ENCODE measurements at places on chromosomes 12 and 14.

- DNase-seq, result peak; percentile 76
Measured at GRCh38 chr14:91374879-91375702, 42.5 kb downstream of the CCDC88C start.

- DNase-seq, result no peak
Measured at GRCh38 chr12:132182711-132183365, 38.6 kb downstream of the NOC4L start.

DNA sequence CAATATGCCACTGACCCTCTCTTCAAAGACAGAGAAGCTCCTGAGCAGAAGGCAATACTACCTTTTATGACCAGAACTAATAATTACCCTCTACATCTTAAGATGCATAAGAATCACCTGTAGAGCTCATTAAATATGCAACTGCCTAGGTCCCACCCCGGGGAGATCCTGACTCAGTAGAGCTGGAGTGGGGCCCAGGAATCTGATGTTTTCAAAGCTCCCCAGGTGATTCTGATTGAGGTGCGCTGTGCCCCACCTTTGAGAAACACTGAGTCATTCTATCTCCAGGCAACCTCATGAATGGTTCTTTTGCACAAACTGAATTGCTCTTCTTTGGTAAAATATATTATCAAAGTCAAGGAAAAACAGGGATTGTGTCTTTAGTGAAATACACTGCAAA lies 149.3 kb upstream of the BMP4 start:
- DNase-seq, result no peak

DNA sequence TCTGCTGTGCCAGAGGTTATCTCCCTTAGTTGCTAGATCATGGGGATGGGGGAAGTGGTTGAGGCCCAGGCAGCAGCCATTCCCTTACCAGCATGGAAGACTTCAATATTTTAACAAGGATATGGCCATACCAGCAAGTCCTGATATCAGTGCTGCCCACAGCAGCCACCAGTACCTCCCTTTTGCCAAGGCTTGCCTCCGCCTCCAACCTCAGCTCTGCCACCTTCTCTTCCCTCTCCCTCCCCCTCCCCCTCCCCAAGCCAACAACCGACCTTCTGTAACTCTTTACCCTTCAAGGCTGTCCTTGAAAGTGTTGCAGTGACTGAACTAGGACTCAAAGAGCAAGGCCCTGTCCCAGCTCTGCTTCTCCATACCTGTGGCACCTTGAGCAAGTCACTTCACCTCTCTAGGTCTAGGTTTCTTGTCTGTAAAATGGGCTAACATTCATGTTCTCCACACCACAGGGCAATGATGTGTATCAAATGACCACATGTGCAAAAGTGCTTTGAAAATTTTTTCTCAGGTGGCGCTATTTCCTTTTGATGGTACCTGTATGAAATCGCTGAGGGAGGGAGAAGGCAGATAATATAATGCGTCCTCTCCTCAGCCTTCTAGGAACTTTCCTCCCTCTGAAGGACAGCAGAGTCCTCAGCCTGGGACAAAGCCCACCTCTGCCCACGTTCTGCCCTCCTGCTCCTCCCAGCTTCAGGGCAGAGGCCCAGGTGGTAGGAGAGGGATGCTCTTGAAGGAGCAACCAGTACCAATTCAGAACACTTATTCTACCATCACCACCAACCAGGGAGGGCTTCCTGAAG lies 14.7 kb downstream of the PLEKHG6 start:
- no peak for DNase-seq

DNA sequence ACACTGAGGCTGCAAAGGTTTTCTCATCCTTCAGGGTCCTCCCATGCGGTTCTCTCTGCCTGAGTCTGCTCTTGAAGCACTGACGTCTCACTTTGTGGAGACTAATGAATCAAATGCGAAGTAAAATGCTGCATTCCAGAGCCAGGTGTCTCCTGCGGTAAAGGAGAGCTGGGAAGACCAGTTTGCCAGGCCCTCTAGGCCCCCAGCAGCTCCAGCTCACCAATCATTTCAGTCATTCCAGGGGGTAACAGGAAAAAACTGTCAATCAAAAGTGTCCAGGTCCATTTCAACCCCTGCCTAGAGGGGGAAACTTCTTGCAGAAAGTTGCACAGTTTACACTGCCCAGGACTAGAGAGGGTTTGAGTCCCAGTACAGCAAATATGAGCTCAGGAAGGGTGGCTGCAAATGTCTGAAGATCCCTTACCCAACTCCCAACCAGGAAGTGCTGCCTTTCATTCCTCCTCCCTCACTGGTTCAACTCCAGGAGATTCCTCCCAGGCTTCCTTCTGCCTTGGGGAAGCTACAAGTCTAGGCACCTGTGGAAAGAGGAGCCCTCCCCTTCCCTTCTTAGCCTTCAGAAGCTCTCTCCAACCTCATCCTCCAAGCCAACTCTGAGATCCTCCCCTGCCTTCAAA lies 2.7 kb upstream of the NXPH4 start:
- DNase-seq, result no peak

GRCh38 chr12:48105321-48105866 lies 485 bp downstream of the SENP1 start:
- DNase-seq, result no peak

- DNase-seq, result no peak
Measured at GRCh38 chr12:78711954-78712353, 152.6 kb upstream of the SYT1 start.

GRCh38 chr14:32361674-32362073 lies 32.6 kb downstream of the AKAP6 start:
- no peak for DNase-seq

All from NCI-H2029 (cell line).